ENCODE measurements at places on chromosomes 1 and 21. TPM values are rescaled to one million over a fixed set of nuclear protein-coding genes. Genes with fewer than 3 reads are reported as not detected.

GRCh38 chr1:151606384-151606783 is 5.5 kb upstream of the SNX27 start:
- no peak for DNase-seq

DNA sequence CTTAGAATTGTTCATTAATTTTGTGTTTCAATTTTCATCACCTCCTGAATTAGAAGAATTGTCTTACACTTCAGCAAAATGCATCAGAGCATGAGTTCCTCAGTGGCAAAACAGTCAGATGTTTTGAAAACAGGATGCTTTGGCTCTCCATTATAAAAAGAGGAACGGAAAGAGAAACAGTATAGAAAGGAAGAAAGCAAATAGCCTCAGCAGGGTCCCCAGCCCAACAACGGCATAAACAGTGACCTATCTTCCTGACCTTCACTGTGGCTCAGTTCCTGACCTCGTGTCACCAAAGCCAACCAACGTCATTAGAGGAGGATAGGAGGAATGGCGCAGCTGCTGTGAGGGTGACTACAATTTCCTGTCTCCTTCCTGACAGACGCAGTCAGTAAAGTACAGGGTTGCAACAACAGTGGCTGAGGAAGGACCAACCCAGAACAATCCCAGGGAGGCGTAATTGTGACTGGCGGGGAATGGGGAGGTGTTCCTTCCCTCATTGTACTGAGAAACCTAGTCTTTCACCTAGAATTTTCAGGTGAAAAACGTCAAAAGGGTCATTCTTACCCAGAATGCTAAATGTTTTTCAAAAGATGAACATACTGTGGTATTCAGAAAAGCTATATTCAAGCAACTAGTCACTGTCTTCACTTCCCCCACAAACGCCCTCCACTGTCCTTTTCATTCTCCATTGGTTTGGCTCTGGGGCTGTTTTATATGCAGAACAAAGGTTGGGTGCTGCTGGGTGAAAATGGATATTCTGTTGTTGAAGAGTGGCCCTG is 197.9 kb upstream of the SGIP1 start:
- no peak for DNase-seq

SERPINC1 gene
- polyA plus RNA-seq: 0.33 TPM

DNA sequence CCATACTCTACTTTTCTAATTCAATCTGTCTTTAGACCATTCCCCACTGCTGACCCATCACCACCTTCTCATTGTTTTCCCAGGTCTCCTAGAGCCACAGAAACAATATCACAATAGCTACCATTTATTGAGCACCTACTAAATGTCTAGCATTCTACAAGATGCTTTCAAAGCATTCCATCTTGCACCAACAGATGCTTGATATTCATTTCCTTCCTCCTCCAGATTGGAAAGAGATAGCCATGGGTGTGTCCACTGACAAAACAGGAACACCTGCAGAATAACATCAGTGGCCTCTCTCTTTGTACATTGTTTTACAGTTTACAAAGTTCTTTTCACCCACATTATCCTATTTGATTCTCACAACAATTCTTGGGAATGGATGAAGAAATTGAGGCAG is 2.2 kb downstream of the RAB3B start:
- DNase-seq: no peak

LTN1 gene
- 35.5 TPM for polyA plus RNA-seq

DNA sequence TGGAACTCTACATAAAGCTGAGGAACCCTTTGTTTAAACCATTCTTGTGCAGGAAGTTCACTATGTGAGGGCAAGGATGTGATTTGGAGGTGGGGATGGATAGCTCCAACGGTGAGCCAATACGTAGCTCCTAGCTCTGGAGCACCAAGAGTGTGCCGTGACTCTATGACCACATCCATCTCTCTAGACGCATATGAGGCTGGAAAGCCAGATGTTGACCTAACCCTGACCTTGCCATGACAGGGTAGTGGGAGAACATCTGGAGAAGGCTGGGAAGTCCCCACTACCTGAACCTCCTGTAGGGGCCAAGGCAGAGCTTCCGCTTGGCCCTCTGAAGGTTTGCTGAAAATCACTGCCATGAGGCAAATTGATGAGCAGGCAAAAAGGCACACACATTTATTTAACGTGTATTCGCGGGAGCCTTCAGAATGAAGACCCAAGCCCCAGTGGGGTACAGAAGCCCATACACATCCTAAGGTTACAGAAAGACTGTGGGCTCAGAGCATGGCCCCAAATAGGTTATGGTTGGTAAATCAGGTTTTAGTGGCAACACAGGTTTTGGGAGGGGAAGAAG is 43.4 kb downstream of the EIF2D start:
- DNase-seq: no peak

DNA sequence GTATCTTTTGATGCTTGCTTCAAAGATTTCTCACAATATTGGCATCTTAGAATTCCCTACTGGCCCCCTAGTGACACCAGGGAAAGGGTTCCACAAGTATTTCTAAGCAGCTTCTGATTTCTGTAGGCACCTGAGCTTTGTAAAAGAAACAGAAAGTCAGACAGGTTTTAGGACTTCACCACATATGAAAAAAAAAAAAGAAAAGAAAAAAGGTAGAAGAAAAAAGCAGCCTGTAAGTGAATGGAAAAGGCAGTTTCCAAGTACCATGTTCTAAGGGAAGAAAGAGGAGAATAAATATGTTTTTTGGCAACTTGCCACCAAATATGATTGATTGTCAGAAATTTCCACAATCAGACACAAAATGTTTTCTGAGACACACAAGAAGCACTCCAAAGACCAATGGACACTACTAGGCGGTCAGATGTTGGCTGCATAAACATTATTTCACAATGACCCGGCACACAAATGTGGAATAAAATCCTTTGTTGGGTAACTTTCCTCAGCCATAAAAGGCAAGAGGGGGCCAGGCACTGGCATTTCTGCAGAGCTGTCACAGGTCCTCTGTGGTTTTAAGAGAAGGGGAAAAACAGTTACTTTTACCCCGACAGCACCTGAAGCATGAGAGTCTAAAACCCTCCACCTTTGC is 12.7 kb upstream of the CPLANE2 start:
- no peak for DNase-seq

RPL5 gene
- polyA plus RNA-seq: 2,669 TPM

DNA sequence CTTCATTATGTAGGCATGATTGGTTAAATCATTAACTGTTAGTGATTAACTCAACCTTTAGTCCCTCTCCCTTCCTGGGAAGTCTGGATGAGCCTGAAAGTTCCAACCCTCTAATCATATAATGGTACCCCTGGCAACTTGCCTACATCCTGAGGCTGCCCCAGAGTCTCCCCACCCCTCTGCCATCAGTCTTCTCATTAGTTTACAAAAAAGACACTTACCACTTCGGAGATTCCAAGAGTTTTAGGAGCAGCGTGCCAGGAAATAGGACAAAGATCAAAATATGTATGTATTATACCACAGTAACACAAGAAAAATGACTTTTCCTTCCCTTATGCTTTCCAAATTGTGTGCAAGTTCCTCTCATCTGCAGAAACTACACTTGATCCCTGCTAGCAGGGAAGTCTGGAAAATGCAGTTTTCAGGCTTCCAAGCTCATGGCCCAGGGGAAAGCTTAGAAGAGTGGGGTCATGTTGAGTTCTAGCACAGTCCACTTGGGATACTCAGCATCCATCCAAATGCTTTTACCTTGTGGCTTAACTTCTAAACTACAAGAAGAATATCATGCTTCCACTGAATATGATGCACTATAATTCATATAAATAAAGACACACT is 64.6 kb upstream of the PPIH start:
- DNase-seq: no peak

GRCh38 chr1:93678946-93679480 is 2.6 kb downstream of the BCAR3 start:
- no peak for DNase-seq

DNA sequence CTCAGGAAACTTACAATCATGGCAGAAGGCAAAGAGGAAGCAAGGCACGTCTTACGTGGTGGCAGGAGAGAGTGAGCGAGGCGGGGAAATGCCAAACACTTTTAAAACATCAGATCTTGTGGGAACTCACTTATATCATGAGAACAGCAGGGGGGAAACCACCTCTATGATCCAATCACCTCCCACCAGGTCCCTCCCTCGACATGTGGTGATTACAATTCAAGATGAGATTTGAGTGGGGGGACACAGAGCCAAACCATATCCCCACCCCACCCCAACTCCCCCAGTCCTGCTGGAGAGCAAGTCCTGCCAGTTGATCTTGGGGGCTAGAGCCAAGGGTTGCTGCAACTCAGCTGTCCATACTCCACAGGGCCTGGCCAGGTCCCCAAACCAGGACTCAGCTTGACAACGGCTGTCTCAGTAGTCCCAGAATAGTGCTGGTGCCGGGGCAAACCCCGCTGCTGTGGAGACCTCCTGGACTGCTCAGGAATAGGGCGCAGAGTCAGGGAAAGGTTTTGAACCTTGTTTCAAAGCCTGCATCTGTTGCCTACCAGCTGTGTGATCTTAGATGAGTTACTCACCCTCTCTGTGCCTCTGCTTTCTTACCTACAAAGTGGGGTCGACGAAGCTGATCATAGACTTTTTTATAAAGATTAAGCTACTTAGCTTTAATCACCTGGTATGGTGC is 79.5 kb downstream of the STUM start:
- no peak for DNase-seq

CLSTN1 gene
- 141 TPM for polyA plus RNA-seq

DNA sequence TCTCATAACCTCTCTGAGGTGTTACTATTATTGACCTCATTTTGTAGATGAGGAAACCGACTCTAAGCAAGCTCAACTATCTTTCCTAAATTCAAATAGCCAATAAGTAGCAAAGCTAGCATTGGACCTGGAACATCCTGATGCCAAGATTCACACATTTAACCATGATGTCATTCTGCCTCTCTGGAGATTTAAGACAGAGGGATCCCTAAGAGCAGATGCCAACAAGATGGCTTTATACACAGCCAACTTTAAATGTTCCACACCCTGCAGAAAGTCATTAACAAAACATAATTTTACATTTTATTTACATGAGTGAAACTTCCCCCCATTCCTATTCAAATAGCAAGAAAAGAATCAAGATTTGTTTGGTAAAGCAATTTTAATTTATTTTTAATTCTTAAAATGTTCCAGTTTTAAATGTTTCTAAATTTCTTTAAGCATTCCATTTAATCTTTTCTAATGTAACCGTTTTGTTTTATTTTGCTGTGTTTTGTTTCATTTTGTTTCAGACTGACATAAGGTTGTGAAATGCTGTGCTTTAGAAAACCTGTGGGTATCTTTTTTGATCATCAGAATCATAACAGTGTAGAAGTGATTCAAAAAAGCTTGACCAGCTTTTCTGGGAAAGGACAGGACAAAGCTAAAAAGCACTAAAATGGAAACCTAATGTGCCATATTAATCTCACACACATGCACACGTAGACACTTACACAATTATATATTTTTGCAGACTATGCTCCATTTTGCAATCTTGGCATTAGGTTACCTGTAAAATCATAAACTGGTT is 7.6 kb upstream of the VAV3 start:
- no peak for DNase-seq

- DNase-seq: no peak
These were observed 18.3 kb downstream of the SORT1 start for GRCh38 chr1:109379422-109379821.

RGL1 gene
- polyA plus RNA-seq: 59.6 TPM

- no peak for DNase-seq
These were observed 3.2 kb downstream of the ATP8B2 start for GRCh38 chr1:154328318-154329151.

THEM5 gene
- polyA plus RNA-seq: 0.60 TPM

DNA sequence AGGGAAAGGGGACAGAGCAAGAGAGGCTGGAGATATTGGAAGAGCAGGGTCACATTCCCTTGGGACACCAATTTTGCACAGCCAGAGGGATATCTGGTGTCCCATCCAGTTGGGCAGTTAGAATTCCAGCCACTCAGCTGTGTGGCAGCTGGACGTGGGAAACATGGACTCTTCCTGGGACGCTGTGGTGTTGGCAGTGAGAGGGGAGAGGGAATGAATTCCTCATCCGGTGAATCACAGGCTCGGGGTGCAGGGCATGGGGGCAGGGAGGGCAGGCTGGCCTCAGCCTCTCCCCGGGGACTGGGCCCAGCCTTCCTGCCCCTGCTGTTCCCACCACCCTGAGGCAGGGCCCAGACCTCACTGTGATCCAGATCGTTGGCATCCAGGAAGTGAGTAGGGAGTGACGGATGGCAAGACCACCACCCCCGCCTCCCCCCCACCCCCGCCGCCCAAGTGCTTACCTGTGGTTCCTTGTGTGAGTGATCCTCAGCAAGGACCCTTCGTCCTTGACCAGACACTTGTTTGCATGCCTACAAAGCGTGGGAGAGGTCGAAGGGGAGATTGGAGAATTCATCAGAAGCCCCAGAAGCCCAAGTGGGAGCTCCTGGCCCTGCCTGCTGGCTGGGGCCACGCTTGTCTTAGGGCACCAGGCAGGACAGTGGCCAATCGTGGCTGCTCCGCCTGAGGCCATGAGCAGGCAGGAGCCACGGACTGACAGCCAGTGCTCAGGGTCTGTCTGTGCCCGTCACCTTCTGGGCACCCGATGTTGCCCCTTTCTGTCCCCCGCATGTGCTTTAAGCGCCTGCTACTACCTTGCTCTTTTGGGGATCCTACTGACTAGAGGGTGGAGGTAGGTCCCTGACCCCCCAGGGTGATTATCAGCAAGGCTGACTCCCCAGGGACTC is 8.7 kb downstream of the WNT3A start:
- no peak for DNase-seq

- no peak for DNase-seq
These were observed 52.9 kb downstream of the MRPS6 start for GRCh38 chr21:34126269-34126668.
